Renal cortex interstitium (tissue), 15 donors: ENCODE measurements at places on chromosomes 5 and 9.

DNA sequence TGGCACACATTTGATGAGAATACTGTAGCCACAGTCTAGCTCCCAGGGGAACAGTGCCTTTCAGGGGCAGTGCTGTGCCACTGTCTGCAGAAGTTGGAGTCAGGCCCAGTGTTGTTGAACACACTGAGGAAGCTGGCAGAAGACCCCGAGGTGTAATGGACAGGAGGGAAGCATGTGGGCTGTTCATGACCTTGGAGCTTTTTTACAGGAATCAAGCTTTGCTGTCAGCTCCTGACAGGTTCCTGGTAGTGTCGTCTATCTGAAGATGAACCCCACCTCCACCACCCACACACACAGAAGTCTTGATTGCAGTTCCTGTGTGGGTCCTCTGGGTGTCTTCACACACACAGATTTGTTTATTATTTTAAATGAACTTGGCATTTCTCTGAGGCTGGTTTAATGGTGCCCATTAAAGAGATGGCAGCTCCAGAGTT lies 40.3 kb upstream of the TNFAIP8 start:
- no peak for DNase-seq

DNA sequence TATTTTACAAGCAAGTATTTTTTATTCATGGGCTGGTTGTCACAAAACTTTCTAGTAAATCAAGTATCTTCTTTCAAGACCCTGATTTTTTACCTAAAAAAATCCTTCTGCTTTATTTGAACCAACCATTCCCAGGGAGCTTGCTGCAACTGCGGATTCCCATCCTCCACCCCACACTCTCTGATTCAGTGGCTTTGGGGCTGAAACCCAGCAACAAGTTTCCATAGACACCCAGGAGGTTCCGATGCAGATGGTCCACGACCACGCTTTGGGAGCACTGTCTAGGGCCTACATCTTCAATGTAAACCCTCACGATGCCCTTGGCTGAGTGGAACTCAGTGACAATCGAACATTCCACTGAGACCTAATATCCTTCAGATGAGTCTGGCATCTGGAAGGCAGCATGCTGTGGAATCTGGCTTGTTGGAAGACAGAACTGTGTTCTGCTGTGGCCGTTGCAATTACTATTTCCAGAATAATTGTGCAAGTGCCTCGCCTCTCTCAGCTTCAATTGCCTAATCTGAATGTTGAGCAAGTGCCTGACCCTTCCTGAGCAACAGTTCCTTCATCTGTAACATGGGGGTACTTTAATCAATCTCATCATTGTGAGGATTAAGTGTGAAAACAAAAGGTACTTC lies 105.1 kb downstream of the INSYN2B start:
- DNase-seq: no peak

DNA sequence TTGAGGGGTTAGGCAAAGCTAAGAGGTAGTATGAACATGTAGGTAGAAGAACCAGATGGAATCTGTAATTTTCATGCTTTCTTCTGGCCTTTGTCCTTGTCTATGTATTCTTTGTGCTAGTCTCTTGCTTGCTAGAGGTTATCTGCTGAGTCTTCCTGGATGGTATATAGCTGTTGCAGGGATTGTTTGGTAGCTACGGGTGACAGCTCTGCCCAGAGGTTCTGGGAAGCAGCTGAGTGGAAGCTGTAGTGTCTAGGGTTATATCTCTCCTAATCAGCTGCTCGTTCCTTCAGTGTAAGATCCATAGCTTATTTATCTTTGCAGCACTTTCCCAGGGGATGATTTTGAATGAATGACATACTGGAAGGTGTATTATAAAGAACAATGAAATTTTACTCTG lies 100.3 kb downstream of the ATG10 start:
- no peak for DNase-seq

DNA sequence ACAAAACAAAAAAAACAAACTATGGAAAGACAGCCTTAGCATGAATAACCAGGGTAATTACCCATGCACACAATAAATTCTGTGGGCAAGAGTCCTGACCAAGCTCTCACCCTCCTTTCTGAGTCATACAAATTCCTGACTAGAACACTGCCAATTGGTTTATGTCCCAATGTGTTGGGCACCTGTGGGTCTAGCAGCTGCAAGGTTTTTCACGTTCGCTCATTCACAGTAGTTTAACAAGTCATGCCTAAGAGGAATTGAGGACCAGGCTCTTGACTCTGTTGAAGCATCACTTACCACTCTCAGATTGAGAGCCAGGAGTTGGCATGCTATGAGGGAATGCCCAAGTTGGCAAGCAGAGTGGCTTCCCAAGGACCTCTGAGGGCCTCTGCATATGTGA lies 205.5 kb upstream of the SLC24A2 start:
- DNase-seq: no peak

GRCh38 chr5:103347716-103348423 lies 89.3 kb downstream of the MACIR start:
- no peak for DNase-seq

DNA sequence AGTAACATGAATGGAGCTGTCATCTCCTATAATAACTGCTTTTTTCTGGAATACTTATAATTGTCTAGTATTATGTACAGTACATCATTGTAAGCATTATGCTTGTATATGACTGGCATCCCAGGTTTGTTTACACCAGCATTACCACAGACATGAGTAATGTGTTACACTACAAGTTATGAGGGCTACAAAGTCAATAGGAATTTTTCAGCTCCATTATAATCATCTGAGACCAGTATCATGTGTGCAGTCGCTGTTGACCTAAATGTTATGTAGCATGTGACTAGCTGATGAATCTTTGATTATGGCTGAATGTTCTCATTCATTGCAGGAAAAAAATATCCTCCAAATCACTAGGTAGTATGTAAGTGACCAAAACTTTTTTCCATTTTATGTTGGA lies 2.2 kb downstream of the ZCCHC9 start:
- DNase-seq: no peak

DNA sequence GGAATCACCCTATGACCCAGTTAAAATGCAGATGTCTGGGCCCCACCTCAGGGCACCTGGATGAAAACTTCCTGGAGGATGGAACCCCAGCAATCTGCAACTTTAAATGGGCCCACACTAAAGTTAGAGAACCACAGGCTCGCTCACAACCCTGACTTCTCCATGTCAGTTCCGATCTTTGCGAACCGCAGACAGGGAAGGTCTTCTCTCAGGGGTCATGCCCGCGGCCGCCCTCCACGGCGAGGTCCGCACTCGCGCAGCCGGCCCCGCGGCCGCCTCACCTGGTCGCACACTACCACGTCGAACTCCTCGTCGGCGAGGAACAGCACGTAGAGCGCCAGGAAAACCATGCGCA lies 499 bp downstream of the ALG2 start:
- DNase-seq: no peak

DNA sequence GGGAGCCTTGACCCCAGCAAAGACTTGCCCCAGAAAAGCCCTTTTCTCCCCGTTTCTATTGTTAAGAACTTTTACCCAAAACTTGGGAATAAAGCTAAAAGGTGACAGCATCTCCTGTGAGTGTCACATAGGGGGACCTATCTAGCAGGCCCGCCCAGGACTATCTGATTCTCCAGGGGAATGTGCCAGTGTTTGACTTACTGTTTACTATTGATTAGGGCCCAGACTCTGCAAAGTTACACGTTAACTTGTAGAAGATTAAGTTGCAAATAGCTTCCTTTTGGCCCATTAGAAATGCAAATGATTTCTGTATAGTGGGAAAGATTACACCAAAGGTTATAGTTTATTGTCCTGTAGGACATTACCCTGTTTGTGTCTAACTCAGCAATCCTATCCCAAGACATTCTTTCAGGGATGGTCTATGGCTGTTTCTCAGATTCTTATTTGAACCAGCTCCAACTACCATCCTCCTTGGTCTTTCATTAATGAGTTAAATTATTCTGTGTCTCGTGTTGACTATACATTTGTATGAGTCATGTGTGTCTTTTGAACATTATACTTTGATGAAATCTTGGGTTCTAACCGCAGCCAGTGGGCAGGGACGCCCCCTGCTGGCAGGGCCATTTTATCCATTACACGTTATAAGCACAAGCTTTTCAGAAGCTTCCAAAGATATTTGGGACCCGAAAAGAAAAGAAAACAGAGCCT lies 60.7 kb downstream of the HRH2 start:
- DNase-seq: no peak

GRCh38 chr5:40607202-40607601 lies 72.5 kb upstream of the PTGER4 start:
- DNase-seq: no peak

GRCh38 chr5:61994171-61994570 lies 311.8 kb upstream of the KIF2A start:
- no peak for DNase-seq

GRCh38 chr9:81268048-81268447 lies 421.3 kb downstream of the TLE1 start:
- no peak for DNase-seq

GRCh38 chr9:20217596-20217995 lies 404.7 kb downstream of the MLLT3 start:
- DNase-seq: no peak

- no peak for DNase-seq
These were observed 657 bp upstream of the PCDH12 start for GRCh38 chr5:141958546-141959172.

DNA sequence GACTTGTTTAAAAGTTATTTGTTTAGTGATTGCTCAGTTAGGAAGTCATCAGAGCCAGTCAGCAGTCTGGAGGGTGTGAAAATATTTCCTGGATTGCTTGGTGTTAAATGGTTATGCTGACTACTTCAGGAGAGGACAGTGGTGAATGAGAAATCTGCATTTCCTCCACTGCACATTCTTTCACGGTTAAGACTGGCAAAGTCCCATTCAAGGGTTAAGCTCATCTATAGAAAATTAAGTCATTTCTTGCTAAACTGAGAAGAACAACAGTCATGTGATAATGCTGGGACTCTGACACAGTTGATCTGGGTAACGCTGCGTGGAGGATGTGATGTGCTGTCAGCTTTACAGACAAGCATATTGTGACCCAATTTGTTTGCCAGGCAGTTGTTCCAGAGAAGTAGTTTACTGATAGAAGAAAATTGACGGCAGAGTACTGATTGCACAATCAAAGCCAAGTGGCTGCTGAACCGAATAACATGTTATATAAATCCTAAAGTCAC lies 80.4 kb downstream of the GRAMD2B start:
- DNase-seq: no peak

- no peak for DNase-seq
These were observed 365.5 kb downstream of the TMEM38B start for GRCh38 chr9:106059886-106060285.
